LoVo (cell line): ENCODE measurements at places on chromosomes 12 and 14.

- DNase-seq, result no peak
Observed at GRCh38 chr12:120874547-120875245, 29.5 kb downstream of the SPPL3 start.

- no peak for DNase-seq
Observed at GRCh38 chr14:56098021-56098420, 20.2 kb upstream of the PELI2 start.

DNA sequence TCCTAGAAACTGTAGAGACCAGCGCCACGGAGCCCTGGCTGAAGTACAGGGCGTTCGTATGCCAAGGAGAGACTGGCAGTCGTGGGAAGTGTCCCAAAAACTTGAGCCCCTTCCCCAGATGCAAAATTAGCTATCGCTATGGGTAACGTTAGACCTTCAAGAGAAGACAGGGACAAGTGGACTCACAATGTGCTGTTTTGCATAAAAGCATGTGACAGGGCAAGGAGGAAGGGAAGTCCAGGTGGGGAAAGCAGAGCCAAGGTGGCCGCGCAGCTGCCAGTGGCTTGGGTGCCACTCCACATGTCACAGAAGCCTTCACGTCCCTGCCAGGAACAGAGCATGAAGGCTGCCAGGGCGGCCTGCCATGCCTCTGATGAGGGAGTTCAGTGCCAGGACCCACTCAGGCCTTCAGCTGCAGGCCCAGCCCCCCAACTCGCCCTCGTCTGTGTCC lies 61.2 kb upstream of the DYNC1H1 start:
- DNase-seq, result no peak

DNA sequence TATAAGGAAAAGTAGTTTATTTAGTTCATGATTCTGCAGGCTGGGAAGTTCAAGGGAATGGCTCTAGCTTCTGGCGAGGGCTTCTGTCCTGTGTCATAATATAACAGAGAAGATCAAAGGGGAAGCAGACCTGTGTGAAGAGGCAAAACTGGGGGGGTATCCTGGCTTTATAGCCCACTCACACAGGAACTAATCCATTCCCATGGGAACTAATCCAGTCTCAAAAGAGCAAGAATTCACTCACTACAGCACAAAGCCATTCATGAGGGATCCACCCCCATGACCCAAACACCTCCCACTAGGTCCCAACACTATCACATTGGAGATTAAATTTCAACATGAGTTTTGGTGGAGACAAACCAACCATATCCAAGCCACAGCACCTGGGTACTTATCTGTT lies 6.9 kb downstream of the ALDH6A1 start:
- no peak for DNase-seq

DNA sequence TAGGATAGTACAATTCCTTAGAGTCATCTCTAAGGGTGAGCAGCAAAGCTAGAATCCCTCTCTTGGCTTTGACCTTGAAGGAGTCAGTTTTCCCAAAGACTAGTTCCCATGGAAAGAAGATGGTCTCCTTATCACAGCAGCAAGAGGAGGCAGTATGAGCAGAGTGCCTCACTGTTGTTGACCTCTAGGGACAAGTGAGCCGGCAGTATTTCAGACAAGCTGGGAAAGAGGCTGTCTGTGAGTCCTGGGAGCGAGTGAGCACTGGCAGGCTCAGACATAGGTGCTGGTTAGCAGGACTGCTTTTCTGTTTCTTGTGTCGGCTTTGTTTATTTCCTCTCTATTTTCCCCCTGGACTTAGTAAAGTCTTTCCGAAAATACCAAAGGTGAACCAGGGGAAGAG lies 60.7 kb downstream of the NTF3 start:
- DNase-seq, result no peak

DNA sequence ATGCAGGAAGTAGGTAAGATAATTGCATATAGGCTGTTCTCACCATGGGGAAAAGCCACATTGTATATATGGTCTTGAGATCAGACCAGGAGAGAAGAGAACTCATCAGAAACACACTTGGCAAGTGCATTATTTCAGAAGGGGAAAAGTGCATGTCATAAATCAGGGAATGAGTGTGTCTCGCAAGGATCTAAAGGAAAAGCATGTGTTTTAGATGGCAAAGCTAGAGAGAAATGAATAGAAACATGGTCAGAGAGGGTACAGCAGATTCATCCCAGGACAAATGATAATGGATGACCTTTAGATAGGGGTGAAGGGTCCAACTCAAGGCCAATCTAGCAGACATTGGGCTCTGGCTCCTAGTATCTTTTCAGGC lies 230.2 kb upstream of the NAV3 start:
- no peak for DNase-seq

GRCh38 chr12:121766290-121767039 lies 27.0 kb downstream of the RHOF start:
- no peak for DNase-seq

DNA sequence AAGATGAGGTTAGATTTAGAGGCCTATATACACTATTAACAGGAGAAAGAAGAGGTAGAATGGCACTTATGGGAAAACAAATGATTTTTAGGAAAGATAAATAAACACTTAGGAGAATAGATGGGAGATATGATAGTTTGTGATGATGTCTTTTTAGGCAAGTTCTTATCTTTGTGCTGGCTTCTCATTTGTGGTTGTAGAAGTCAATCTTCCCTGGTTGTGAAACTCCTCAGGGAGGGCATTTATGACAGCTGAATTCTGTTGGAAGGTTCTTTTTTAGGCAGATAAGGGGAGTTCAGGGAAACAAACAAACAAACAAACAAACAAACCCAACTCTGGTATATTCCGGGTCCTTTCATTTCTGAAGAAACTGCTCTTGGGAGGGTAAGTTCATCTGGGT lies 311.8 kb downstream of the AEBP2 start:
- no peak for DNase-seq
